RPMI7951 (cell line): ENCODE measurements at places on chromosomes 12 and 14. TPM values are rescaled to one million over a fixed set of nuclear protein-coding genes. Genes with fewer than 3 reads are reported as not detected.
A peak's percentile ranks its signal among the peaks of the same experiment; 100 is the strongest.

The SLCO1C1 gene
- not detected in 2 replicates for total RNA-seq

DNA sequence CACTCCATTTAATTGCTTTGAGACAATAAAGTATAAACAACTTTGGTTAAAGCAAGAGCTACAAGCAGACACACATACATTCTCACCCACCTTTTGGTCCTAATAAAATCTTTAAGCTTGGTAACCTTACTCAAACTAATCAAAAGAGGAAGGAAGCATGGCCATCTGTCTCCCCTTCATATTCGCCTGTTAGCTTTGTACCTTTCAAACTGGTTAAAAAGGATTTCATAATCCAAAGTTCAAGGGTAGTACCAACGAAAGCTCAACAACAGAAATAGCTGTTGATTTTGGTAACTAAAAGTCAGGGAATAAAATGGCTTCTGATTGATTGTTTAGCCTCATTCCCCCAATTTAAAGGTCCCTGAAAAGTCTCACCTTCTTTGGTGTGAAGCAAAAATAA lies 456.9 kb downstream of the BCAT1 start:
- no peak for DNase-seq

GRCh38 chr14:105711841-105712460 lies 185.6 kb downstream of the TMEM121 start:
- DNase-seq: no peak

DNA sequence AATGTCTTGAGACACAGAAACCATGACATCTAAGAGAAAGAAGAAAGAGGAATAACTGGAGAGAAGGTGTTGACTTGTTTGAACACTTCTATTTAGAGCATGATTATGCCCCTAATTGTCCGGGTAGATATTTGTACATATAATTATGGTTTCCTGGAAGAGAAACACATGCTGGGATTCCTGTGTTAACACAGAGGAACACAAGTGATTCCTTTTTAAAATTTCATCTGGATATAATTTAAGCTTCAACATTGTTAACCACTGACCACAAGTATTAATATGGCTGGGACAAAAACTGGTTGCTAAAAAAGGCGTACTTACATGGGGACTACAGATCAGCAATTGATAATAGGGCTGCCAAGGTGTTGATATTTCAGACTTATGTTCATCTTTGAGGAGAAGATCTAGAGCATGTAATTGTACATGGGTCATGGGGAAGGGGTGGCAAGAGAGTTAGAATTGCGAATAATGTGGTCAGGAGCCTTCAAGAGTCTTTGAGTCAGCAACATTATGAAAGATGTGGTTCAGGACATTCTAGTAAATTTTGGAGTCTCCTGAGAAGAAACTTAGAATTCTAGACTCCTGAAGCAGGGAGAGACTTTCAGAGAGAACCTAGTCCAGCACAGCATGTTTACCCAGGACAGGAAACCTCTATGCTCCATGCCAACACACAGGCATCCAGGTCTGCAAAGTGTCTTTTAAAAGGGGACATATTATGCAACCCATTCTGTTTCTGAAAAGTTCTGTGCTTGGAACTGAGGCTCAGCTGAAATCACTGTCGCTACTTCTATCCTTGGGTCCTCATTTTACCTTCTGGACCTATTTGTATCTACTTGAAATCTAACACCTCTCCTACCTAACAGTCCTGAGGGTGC lies 56.5 kb downstream of the SLC38A1 start:
- DNase-seq: no peak

DNA sequence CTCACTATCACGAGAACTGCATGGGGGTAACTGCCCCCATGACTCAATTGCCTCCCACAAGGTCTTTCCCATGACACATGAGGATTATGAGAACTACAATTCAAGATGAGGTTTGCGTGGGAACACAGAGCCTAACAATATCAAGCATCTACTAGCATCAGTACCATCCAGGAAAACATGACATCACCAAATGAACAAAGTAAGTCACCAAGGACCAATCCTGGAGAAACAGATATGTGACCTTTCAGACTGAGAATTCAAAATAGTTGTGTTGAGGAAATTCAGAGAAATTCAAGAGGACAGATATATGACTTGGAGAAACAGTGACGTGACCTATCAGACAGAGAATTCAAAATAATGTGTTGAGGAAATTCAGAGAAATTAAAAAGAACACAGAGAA lies 65.8 kb upstream of the TMTC2 start:
- DNase-seq: no peak

- no peak for DNase-seq
These were observed 47.7 kb downstream of the HSP90AA1 start for GRCh38 chr14:102039157-102039556.

The NKX2-1 gene
- total RNA-seq: not detected in 2 replicates

The SLC6A15 gene
- total RNA-seq: 0.39 and 0.96 TPM in 2 replicates

The CCER1 gene
- not detected in 2 replicates for total RNA-seq

GRCh38 chr14:85438481-85438942 lies 91.4 kb upstream of the FLRT2 start:
- DNase-seq: no peak

The GARIN6 gene
- total RNA-seq: not detected in 2 replicates

The PRKCH gene
- 1.1 and 3.1 TPM in 2 replicates for total RNA-seq

The RHOJ gene
- total RNA-seq: 0.10 and 0.12 TPM in 2 replicates

GRCh38 chr12:82666830-82667229 lies 19.9 kb upstream of the TMTC2 start:
- DNase-seq: no peak

GRCh38 chr12:123126294-123127181 lies 24.4 kb downstream of the PITPNM2 start:
- DNase-seq: peak; percentile 99

- no peak for DNase-seq
These were observed 37.6 kb downstream of the INSM2 start for GRCh38 chr14:35571598-35571997.

DNA sequence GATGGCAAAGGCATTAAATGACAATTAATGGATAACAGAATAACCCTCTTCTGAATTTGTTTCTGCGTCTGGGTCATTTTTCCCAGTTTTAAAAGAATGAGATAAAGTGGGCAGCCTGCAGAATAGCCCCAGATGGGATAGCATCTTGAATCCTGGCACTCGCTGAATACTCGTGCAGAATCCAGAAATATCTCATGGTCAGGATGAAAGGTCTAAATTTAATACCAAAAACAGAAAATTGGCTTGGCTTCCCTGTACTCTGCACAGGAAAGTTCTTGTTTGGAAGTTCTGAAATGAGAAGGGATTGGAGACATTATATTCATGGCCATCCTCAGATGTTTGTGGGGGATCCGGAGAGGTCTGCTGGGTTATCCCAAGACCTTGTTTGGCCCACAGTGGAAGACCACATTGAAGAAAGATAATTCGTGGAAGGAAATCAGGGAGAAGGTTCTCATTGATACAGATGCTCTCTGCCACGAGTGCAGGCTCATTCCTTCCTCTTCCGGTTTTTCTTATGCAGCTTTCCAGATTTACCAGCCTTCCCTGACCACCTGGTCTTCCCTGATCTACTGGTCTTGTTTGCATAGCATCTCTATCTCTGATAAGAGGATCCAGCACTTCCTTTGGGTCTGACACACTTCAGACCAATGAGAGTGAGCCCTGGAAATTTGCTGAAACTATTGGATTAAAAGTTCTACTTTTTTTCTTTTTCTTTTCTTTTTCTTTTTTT lies 6.0 kb upstream of the IFT81 start:
- no peak for DNase-seq

The HOTAIR gene
- not detected in 2 replicates for total RNA-seq

DNA sequence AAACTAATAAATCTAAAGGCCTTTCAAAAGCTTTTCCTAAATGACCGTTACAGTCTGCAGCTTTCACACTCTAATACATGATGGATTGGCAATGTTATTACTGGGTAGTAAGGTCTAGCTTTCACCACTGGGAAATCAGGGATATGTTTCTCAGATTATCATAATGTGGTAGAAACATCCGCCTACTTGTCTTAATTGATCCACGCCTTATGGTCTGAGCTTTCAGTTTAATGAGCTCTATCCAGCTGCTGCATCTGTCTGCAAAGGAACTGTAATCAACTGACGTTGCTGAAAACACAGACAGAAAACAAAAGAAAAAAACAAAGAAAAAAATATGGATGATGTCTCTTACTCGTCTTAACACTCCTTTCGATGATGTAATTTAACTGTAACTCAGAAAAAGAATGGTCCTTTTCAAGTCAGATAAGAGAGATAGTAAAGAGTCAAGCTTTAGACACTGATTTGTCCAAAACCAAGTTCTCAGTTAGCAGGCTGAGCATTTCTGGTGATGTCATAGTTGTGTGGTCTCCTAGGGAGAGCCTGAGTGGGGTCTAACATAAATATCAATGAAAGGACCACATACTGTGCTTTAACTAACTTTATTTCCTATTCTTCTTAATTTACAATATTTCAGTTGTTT lies 85.9 kb downstream of the C2CD5 start:
- no peak for DNase-seq

DNA sequence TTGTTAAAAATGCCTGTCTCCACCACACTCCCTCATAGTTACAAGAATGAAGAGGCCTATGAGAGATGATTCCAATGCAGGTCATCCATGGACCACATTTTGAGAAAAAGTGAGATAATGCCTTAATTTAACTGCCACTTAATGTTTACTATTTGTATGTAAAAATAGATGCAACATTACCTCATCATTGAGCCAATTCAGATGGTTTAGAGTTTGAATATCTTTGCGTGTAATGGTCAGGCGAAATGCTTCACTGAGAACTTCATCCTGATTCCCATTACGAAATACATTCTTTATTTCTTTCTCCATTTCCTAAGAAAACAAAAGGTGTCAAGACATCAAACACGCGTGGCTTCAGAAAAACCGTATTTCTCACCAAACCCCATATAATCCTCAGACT lies 42.3 kb downstream of the SENP1 start:
- DNase-seq: no peak

DNA sequence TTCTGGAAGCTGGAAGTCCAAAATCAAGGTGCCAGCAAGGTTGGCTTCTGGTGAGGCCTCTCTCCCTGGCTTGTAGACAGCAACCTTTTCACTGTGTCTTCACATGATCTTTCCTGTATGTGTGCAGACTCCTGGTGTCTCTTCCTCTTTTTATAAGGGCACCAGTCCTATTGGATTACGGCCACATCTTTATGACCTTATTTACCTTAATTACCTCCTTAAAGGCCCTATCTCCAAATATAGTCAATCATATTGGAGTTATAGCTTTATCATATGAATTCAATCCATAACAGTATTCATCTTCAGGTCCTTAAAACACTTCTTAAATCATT lies 21.2 kb upstream of the GARIN2 start:
- DNase-seq: no peak

DNA sequence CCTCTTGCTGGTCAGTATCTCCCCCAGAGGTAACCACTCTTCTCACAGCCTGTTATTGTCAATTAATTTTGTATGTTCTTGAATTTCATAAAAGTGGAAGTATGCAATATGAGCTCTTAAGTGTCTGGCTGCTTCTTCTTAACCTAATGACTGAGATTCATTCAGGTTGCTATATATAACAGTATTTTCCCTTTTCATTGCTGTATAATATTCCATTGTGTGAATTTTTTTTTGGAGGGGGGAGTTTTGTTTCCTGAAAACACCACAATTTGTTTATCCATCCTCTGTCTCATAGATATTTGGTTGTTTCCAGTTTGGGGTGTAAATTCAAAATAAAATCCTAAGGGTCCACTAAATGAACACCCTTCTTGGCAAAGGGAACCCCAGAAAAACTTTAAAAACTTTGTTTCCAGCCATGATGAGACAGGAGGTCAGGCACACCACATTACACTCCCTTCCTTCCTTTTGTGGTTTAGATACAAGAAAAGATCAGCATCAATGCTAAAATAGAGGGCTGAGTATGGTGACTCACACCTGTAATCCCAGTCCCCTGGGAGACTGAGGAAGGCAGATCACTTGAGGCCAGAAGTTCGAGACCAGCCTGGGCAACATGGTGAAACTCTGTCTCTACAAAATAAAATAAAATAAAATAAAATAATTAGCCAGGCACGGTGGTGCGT lies 4.1 kb upstream of the DAO start:
- peak; percentile 12 for DNase-seq

- no peak for DNase-seq
These were observed 164.3 kb upstream of the NOS1 start for GRCh38 chr12:117525766-117526165.

GRCh38 chr12:131242741-131243496 lies 289.2 kb downstream of the ADGRD1 start:
- no peak for DNase-seq

- DNase-seq: peak; percentile 96
These were observed 228.6 kb downstream of the DPF3 start for GRCh38 chr14:72665259-72665658.

- DNase-seq: peak; percentile 86
These were observed 90.5 kb downstream of the RFLNA start for GRCh38 chr12:124385219-124385969.

The FGD4 gene
- 1.4 and 2.0 TPM in 2 replicates for total RNA-seq

The GLT1D1 gene
- total RNA-seq: not detected in 2 replicates

DNA sequence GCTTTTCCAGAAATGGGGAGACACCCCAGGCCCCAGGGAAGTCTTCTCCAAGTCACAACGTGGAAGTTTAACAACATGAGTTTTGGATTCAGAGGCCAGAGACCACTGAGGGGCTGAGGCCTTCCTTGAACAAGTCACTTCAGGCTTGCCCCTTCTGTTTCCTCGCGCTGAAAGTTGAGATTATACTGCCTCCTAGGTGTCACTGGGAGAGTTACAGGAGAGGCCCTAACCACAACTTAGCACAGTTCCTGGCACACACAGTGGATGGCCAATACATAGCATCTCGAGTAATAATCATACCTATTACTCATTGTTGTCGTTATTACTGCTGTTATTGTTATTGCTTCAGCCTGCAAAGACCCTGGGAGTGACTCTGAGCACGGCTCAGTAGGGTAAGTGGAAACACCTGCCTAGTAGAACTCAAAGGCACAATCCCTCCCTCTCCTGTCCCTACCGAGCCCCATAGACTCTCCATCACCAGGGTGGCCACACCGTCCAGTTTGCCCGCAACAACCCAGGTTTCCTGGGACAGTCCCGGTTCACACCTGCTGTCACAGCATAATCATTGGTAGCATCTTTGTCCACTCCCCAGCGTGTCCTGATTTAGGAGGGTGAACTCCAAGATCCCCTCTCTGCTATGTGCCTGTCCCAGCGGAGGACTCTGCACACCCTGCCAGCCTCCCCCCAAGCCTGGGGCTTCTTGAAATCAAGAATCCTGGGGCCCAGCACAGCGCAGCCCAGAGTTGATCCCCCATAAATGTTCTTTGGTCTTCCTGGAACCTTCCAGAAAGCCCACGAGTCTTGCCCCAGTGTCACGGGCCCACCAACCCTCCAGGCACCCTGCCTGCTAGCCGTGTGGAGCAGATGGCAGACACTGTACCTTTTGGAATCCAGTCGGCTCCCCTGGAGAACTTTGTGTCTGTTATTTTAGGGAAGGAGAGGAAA lies 85.0 kb downstream of the SYNE3 start:
- DNase-seq: no peak

- DNase-seq: peak; percentile 75
These were observed 28.8 kb upstream of the RPLP0 start for GRCh38 chr12:120229487-120230325.
